T-helper 1 cell (primary cell): ENCODE measurements at places on chromosomes 3 and 15.

DNA sequence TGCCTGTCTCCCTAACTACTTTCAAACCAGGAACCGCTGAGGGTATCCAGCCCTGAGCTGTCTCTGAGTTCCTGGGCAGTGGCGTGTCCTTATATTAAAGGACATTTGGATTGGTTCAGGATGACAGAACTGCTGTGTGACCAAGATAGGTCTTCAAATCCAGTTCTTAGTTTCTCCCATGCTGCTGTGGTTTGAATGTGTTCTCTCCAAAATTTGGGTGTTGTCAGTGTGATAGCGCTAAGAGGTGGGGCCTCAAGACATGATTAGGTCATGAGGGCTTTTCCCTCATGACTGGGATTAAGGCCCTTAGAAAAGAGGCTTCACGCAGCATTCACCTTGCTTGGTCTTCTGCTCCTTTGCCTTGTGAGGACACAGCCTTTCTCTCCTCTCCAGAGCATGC lies 376.5 kb upstream of the TPM1 start:
- no peak for DNase-seq

GRCh38 chr3:184685646-184686045 lies 26.2 kb downstream of the MAGEF1 start:
- no peak for DNase-seq

DNA sequence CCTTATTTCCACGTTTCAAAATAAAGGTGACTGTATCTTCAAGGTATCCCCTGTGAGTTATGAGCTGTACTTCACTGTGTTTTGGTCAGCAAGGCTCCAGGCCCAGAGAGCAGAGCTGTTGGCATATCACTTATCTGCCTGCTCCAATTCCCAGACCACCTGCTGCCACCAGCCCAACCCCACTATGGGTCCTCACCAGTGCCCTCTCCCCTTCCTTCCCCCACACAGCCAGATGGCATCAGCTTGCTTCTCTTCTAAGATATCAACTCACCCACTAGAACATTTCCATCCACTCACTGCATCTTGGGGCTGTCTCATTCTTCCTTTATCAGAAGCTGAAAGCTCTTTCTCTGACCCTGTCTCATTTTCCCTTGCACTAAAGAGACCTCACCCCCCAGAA lies 136.9 kb upstream of the EIF1B start:
- DNase-seq, result no peak

- DNase-seq, result no peak
Observed at GRCh38 chr3:105958237-105959000, 89.6 kb upstream of the CBLB start.

- DNase-seq, result no peak
Observed at GRCh38 chr15:78822514-78822913, 11.2 kb upstream of the ADAMTS7 start.

GRCh38 chr3:151866711-151867410 lies 6.6 kb upstream of the SUCNR1 start:
- no peak for DNase-seq

DNA sequence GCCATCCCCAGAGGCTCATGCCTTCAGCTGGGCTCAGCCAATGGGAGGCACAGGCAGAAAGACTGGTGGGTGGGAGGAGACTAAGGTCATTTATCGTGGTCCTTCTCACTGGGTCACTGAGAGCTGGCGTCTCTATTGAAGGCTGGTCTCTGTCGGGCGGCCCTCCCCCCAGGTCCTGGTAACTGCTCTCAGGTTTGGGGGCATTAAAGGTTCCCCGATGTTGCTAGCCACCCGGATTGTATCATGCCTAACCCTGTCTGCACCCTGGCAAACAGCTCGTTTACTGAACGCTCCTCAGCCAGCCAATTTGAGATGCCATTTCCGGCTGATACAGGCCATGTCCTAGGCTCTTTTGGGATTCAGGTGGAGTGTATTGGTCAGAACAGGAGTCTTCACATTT lies 10.5 kb downstream of the SELENOS start:
- DNase-seq, result no peak
